ENCODE measurements at places on chromosomes 11 and 22. TPM values are rescaled to one million over a fixed set of nuclear protein-coding genes. Genes with fewer than 3 reads are reported as not detected.

UCP3 gene
- total RNA-seq, result 0.64 TPM

SHANK2 gene
- 13.4 TPM for total RNA-seq

MGAT3 gene
- total RNA-seq, result 3.0 TPM

MUC15 gene
- 0.93 TPM for total RNA-seq

CHRM1 gene
- total RNA-seq, result 0.16 TPM

ASCL2 gene
- not detected for total RNA-seq

OR10A2 gene
- not detected for total RNA-seq

CCDC90B gene
- 31.1 TPM for total RNA-seq

DNA sequence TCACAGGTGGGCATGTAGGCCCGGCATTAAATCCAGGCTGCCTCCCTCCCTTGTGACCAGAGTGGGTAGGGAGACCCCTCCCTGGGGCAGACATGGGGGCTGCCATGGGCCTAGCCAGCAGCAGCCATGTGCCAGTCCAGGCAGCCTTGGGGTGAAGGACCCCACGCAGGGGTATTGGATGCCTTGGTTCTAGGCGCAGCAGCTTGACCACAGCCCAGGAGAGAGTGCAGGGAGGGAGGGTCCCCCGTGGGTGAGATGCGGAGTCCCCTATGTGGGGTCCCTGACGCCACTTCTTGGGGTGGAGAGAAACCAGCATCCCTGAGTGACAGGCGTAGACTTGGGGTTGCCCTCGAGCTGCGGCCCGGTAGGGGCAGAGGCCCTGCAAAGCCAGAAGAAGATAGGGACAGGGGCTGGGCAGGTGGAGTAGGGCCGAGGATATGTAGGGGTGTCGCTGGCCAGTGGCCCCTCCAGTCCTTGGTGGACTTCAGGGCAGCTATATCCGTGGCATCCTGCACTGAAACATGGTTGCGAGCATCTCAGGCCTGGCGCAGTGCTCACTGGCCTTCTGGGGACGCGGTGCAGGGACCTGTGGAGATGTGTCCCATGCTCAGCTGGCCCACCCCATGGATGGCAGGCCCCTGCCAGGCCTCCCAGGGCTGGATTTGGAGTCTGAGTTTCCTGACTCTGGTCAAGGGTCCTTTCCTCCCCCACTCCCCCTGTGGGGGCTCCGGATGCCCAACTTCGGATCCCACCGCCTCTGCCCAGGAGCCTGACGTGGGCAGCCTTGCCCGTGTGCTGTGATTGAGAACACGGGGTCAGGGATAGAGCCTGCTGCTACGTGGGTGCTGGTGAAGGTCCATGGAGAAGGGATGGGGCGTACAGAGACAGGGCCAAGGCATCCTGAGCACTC, 1179.8 kb downstream of the BRD1 start:
- no peak for ATAC-seq

DNA sequence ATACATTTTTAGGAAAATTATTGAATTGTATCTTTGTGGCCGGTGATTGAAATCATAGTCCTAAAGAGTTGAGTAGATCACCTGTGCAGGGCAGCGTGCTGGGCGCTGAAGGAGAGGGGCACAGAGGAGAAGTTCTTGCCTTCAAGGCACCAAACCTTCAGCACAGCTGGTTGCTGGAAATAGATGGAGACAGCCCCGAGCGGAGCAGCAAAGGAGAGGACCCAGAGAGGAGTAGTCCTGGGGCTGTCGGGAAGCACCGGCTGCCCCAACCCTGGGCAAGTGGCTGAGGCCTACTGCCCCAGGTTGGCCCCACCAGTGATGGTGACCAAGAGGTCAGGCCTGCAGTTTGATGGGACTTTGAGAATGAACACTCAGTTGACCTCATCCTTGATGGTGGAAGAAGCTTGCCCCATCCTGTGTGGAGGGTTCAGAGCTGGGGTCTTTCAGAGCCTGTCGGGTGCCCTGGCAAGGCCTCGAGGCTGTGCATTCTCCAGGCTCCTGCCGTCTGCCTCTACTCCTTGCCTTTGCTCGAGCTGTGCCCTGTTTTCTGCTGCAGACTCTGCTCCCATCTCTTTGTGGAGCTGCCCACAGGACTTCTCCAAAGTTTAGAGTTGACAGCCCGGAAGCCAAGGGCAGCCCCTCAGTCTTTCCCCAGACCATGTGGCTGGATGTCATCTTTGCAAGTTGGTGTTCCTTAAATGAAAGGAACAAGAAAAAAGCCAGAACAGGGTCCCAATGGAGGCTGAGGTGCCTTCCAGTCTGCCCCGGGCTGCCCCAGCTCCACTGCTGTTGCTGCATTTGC, 285.1 kb downstream of the TBC1D22A start:
- no peak for ATAC-seq

DNA sequence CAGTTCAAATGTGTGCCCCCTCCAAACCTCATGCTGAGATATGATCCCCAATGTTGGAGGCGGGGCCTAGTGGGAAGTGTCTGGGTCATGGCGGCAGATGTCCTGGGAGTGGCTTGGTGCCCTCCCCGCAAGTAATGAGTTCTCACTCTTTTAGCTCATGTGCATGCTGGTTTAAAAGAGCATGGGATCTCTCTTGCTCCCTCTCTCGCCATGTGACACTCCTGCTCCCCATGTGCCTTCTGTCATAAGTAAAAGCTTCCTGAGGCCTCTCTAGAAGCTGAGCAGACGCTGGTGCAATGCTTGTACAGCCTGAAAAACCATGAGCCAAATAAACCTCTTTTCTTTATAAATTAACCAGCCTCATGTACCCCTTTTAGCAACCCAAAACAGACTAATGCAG, 98.8 kb downstream of the SGSM3 start:
- no peak for ATAC-seq

GRCh38 chr22:19604711-19605268, 80.6 kb upstream of the CLDN5 start:
- ATAC-seq, result no peak

DNA sequence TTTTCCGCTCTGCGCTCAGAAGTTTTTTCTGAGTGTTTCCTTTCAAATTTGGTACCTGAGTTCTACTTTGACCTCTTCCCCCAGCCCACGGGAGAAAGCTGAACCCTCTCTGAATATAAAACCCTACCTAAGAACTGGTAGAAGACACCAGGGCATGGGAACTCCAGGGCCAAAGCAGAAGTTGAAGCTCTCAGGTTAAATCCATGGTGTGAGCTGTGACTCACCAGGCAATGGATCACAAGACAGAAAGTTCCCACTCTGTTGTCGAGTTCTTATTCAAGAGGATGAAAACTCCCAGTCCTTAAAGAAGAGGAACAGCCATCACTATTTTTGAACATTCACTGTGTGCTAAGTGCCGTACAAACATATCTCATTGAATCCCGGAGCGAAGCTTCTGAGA, 8.9 kb downstream of the TMEM218 start:
- peak; percentile 19 for ATAC-seq

DNA sequence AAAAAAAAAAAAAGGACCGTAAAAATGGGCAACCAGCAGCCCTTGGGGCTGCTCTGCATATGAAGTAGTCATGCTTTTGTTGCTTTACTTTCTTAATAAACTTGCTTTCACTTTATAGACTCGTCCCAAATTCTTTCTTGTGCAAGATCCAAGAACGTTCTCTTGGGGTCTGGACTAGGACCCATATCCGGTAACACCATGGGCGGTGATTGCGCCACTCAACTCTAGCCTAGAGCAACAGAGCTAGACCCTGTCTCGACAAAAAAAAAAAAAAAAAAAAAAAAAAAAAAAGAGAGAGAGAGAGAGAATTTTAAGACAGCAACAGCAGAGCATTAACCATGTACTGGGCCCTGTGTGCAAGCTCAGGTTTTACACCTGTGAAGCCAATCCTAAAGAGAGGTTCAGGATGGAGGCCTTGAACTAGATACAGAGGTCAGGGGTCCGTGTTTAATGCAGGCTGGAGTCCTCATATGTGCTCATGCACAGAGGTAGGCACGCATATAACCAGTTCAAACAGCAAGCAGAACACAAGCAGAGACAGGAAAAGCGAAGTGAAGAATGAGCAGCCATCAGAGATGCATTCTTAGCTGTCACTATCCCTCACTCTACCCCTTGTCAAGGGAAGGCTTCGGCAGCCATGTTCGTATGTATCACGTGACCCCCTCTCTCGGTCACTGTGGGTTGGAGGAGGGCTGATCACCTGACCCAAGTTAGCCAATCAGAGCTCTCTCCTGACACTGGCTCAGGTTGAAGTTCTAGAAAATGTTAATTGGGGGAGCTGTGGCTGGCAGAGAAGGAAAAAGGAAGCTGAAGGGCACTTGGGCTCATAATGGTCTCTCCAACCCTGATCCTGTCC, 16.7 kb upstream of the SYT12 start:
- ATAC-seq, result no peak

DNA sequence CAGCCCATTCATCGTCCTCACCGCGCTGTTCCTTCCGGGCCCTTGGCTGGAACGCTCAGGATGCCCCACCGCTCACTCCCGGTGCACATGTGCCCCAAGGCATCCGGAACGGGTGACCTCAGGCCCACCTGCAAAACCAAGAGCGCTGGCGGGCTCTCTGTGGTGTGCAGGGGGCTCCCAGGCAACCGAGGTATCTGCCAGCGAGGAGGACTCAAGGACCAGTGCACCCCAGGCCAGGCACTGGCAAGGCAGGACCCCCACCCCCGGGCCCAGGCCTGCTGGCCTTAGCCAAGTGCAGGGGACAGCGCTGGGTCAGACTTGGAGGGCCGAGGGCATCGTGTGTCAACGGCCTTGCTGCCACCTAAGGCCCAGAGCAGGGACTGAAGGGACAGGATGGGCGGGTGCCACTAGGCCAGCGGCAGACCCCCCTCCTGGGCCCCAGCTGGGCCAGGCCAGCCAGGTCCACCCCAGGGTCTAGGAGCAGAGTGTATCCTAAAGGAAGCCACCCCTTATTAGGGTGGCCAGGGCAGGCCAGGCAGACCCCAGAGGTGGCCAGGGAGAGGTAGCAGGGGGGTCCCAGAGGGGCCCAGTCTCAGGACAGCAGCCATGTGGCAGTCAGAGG, 8.5 kb downstream of the TNNT3 start:
- no peak for ATAC-seq

DNA sequence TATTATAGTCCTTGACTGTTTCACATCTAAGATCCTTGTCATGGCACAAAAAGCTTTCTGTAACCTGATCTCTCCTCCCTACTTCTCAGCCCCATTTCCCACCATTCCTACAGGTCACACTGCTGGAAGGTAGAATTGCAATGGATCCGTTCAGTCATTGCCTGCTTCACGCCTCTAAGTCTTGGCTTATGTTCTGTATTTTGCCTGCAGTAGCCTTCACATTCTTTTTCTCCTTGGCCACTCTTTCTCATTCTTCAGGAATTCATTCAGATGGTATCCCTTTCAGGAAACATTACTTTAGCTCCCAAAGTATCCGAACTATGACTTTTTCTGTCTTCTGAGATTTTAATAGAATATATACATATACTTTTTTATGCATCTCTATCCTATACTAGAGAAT, 731.5 kb downstream of the NTM start:
- ATAC-seq, result no peak

DNA sequence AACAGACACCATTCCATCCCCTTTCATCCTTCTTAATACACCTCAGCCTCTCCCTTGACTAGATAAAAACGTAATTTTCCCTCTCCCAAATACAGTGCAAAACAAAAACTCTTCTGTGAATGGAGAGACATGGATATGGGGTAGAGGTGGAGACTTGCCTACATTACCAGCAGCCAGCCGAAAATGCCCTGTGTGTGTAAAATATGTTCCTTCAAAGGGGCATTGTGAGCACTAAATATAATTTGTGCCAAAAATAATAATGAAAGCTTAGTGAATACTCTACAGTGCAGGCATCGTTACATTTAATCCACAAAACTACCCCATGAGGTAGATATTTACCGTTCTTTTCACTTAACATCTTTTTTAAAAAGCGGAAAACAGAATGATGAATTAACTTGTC, 1.0 kb upstream of the TRIM44 start:
- no peak for ATAC-seq

DNA sequence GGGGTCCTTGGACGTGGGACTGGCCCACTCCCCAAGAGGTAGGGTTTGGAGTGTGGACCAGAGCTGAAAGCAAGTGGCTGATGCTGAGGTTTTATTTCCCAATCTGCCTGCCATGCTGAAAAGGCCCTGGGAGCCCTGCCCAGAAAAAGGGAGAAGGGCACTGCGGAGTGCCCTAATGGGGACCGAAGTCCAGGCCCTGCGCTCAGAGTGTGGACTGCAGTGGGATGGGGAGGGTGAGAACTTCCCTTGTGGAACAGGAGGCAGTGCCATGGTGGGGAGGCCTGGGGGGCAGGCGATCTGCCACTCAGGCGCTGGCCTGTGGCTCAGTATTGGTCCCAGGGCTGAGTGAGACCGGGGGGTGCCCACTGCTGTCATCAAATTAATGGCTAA, 4.3 kb downstream of the GPR152 start:
- ATAC-seq, result no peak

DNA sequence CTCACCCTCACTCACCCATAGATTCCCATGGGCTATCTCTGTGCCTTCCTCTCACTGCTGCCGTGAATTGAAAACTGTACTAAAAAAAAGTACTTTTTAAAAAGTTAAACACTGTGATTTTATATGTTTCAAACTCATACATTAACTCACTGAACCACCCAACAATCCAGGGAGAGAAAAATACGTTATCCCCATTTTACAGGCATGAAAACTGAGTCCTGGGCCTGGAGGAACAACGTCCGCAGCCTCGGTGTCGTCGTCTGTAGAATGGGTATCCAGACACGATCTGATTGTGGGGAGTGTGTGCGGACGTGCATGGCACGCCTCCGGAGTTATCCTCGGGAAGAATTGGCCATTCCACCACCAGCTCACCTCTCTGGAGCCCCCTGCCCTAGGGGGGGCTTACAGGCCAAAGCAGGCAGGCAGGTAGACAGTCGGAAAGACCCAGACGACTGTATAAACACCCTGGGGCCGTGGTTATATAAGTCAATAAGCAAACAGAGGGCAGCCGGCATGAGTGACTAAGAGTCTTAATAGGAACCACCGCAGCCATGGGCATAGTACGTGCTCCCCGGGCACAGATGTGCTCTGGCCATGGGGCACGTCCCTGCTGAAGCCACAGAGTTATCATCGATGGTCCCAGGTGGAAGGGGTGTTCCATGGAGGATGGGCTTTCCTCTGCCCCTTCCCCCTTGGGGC, 7.1 kb upstream of the PDGFB start:
- ATAC-seq, result no peak

GRCh38 chr11:70810681-70811080, 412.4 kb downstream of the CTTN start:
- no peak for ATAC-seq

DNA sequence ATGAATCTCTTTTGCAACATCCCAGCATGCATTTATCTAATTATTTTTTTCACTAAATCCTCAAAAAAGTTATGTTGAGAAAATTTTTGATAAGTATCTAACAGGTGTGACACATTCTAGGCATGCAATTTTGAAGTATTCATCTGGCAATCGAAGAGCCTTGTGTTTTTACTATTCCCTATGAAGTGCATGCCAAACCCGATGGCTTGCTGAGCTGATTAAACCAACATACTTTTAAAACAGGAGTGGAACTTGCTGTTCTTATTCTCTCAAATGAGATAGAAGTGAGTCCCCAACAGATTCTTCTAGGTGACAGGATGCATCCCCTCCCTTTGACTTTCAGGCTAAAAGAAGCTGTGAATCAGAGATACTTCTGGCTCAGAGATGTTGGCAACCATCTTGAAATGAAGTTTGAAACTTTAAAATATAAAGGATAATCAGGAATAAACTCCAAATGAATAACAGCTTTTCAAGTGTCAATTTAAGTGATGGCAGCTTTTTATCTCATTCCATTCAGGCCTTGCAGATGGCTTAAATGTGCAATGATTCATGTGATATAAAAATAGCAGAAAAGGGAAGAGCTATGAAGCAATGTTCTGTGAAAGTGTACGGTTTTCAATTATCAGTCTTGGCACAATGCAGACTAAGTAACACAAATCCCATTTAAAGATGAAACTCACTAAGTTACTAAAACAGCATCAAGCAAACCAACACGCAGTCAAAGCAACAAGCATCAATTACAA, 67.7 kb downstream of the APOL5 start:
- no peak for ATAC-seq

GRCh38 chr11:122724520-122724919, 69.0 kb downstream of the UBASH3B start:
- ATAC-seq, result no peak

All from gastroesophageal sphincter (tissue), 4 donors.